ENCODE measurements at places on chromosomes 5 and 9. TPM values are rescaled to one million over a fixed set of nuclear protein-coding genes. Genes with fewer than 3 reads are reported as not detected.

- no peak for DNase-seq
Measured at GRCh38 chr5:71974622-71975021, 132.7 kb upstream of the MAP1B start.

DNA sequence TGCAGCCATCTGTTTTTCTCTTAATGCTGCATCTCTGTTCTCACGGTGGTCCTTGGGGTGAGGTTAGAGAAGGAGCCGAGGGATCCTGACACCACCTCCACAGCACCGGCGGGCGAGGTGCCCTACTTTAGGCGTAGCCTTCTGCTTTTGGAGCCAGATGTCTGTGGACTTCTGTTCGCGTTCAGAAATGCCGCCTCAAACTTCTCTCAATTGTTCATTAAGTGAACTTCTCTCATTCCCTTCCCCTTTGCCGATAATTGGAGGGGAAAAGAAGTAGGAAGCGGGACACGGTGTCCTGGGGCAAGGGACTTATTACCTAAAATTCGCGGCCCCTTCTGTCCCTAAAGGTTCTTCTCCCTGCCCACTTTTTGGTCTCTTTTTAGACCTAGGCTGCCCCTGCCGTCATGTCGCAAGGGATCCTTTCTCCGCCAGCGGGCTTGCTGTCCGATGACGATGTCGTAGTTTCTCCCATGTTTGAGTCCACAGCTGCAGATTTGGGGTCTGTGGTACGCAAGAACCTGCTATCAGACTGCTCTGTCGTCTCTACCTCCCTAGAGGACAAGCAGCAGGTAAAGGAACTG lies 455 bp downstream of the KIF20A start:
- DNase-seq: peak; percentile 9

GRCh38 chr9:130929571-130930038 lies 9.4 kb downstream of the FIBCD1 start:
- DNase-seq: no peak

DNA sequence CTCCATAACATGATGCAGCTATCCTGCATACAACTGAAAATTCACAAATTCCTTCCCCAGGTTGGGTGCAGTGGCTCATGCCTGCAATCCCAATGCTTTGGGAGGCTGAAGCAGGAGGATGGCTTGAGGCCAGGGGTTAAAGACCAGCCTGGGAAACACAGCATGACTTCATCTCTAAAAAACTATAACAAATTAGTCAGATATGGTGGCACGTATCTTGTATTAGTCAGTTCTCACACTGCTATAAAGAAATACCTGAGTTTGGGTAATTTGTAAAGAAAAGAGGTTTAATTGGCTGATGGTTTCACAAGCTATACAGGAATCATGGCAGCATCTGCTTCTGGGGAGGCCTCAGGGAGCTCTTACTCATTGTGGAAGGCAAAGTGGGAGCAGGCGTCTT lies 56.4 kb upstream of the DAPK1 start:
- DNase-seq: peak; percentile 4

The DAB2IP gene
- 1.8 TPM for total RNA-seq

DNA sequence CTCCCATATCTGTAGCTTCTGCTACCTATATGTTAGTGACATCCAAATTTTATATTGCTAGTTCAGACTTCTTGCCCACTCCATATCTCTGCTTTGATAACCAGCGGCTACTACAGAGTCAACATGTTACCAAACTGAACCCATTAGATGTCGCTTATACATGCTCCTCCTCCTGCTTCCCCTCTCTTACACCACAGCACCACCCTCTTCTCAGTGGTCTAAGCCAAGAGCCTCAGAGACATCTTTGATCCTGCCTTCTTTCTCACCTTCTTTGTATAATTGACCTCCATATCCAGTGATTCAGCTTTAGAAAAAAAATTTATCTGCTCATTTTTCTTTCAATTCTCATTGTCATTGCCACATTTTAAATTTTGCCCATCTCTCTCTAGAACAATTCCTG lies 408.2 kb upstream of the TLE4 start:
- no peak for DNase-seq

- no peak for DNase-seq
Measured at GRCh38 chr5:107380654-107381053, 290.1 kb downstream of the EFNA5 start.

GRCh38 chr9:77495834-77496671 lies 152.1 kb downstream of the GNA14 start:
- no peak for DNase-seq

GRCh38 chr5:67844924-67845323 lies 370.6 kb upstream of the PIK3R1 start:
- no peak for DNase-seq

- no peak for DNase-seq
Measured at GRCh38 chr9:129866394-129867135, 31.3 kb downstream of the USP20 start.

DNA sequence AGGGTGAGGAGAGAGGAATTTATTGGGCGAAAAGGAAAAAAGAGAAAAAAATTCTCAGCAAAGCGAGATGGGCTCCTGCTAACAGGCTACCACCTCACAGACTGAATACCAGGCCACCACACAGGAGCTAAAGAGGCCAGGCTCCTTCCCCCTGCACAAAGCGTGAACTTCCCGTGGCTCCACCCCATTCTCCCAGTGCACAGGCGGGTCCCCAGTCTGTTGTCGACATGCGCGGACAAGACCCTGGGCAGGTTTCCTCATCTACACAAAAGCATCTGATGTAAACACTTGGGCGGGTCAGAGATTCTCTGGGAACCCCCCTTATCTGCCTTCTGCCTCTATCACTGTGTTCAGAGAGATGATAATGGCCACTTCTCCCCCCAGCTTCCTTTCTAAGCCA lies 34.2 kb downstream of the IL31RA start:
- DNase-seq: no peak

DNA sequence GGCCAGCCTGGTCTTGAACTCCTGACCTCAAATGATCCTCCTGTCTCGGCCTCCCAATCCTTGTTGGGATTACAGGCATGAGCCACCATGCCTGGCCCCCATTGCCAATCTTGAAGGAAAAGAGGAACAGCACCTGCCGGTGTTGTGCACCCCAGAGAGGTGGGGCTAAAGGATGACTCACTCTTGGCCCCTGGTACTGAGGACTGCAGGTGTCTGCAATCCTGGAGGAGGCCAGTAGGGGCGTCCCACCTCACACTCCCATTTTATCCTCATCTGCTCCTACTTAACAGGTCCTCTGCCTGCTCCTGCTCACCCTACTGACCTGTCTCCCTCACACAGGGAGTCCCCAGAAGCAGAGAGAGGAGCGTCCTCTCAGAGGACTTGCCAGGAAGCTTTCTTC lies 390.4 kb downstream of the ARHGEF28 start:
- no peak for DNase-seq

The KCTD16 gene
- total RNA-seq: 2.6 TPM

GRCh38 chr5:148457183-148457620 lies 73.4 kb downstream of the FBXO38 start:
- no peak for DNase-seq

DNA sequence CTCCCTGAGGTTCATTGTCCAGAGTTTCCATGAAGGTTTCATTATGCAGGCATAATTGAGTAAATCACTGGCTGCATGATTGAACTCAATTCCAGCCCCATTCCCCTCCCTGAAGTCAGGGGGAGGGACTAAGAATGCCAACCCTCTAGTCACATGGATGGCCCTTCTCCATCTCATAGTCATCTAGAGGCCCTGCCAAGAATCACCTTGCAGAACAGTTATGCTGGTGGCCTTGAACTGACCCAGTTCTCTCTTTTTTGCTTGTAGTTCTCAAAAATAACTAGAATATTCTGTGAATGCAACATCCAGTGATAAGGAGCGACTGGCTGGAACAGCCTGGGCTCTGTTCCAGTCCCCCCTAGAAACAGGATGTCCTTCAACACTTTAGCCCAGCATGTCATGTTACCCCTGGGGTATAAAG lies 31.7 kb downstream of the SLC35A4 start:
- DNase-seq: no peak

The SREK1 gene
- 6.5 TPM for total RNA-seq

The RUSC2 gene
- total RNA-seq: 8.2 TPM

GRCh38 chr5:135869935-135870334 lies 25.7 kb downstream of the IL9 start:
- DNase-seq: no peak

The SLC1A3 gene
- not detected for total RNA-seq

GRCh38 chr5:19928562-19929421 lies 59.2 kb downstream of the CDH18 start:
- peak; percentile 71 for DNase-seq

The STC2 gene
- total RNA-seq: 25.5 TPM

- DNase-seq: no peak
Measured at GRCh38 chr9:9846557-9846956, 766.2 kb downstream of the PTPRD start.

- no peak for DNase-seq
Measured at GRCh38 chr5:135642488-135642870, 63.7 kb upstream of the CXCL14 start.

- peak; percentile 51 for DNase-seq
Measured at GRCh38 chr9:107422189-107423185, 67.1 kb downstream of the KLF4 start.

GRCh38 chr5:65037831-65038815 lies 269.4 kb downstream of the CWC27 start:
- peak; percentile 10 for DNase-seq

DNA sequence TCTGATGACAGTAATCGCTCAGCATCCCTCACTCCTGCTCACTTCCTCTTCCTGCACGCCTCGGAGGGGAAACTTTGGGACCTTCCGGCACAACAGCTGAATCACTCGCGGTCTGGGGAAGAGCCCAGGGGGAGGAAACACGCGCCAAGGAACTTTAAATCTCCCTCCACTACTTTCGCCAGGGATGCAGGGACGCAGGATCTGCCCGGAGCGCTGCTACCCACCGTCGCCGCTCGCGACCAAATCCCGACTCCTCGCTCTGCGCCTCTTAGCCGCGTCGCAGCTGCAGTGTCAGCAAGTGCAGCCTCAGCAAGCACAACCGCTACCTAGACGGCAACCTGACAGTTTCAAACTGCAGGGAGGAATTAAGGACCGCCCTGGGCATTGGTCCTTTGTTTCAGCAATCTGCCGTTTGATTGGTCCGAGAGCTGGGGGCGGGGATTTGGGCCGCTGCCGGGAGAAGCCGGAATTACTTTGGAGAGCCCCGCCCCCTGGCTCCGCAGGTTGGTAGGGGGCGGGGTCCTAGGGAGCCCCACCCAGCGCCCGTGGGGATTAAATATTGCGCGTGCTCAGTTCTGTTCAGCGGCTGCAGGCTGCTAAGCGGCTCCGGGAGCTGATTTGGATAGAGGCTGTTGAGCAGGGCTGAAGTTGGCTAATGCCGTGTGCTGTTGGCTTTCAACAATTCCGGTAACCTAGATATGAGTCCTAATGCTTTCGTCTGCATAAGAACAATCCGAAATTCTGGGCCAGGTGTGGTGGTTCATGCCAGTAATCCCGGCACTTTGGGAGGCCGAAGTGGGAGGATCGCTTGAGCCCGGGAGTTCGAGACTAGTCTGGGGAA lies at the start of gene POC5:
Gene POC5, minus strand, starts transcription at position 356 of the 841 bp plus-strand sequence. CDS start 4,500 bp downstream, outside the sequence.
- peak; percentile 97 for DNase-seq

- no peak for DNase-seq
Measured at GRCh38 chr9:134150557-134151214, 13.7 kb downstream of the RNU6ATAC start.

The HEXB gene
- total RNA-seq: 119 TPM

The SEC16A gene
- 4.4 TPM for total RNA-seq

DNA sequence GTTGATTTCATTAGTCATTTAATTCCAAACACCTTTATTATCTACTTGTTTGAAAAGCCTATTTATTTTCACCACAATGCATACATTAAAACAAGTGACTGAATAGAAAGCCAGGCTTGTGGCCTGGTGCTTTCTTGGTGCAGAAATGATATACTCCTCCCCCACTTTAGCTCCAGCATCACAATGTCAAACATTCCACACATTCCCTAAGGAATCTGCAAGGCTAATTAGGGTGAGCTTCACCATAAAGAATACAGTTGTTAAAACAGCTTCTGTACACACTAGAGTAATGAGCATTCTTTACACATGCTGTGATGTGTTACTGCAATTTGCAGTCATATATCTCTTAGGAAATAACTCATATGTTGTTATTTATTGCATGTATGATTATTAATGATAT lies 705.7 kb downstream of the CETN3 start:
- peak; percentile 26 for DNase-seq

All from Caki2 (cell line).